ENCODE measurements at places on chromosomes 7 and 10.

DNA sequence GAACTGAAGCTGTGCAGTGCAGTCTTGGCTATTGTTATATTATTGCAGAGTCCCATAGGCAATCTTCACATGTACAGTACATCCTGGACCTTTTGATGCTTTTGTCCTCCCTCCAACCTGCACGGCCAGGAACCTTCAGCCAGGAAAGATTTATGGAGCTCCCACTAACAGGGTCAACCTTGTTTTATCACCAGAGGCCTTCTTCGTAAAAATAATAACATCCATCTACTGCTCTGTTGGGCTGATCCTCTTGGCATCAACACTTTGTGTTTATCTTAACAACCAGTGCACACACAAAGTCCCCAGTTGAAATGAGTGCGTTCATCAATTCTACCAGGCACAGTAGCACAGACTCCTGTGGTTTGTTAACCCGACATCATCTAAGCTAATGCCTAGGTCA, 72.4 kb downstream of the AGMO start:
- no peak for DNase-seq

GRCh38 chr7:481219-481930, 38.3 kb downstream of the PDGFA start:
- no peak for DNase-seq

- DNase-seq: peak; percentile 86
Observed at GRCh38 chr10:93062514-93063143, 2.0 kb downstream of the CYP26C1 start.

GRCh38 chr7:152520861-152521302, 85.1 kb upstream of the KMT2C start:
- DNase-seq: no peak

- no peak for DNase-seq
Observed at GRCh38 chr10:131649617-131650016, 251.2 kb upstream of the PPP2R2D start.

GRCh38 chr10:88194041-88194887, 330.8 kb downstream of the PTEN start:
- peak; percentile 85 for DNase-seq

All from activated CD4-positive, alpha-beta T cell treated with anti-CD3 and anti-CD28 coated beads, Interleukin-2, amount 10 ng/mL, durations not matched to agents 24 days and 14 days (primary cell).